Fibroblast of the aortic adventitia (primary cell): ENCODE measurements at places on chromosomes 5 and 9. TPM values are rescaled to one million over a fixed set of nuclear protein-coding genes. Genes with fewer than 3 reads are reported as not detected.

VLDLR gene
- 12.7 and 41.3 TPM in 2 replicates for total RNA-seq

PAIP2 gene
- 70.9 and 77.3 TPM in 2 replicates for total RNA-seq

CER1 gene
- not detected in 2 replicates for total RNA-seq

ARSK gene
- 8.6 and 19.0 TPM in 2 replicates for total RNA-seq

SPZ1 gene
- not detected in 2 replicates for total RNA-seq

IRX1 gene
- 7.9 and 8.0 TPM in 2 replicates for total RNA-seq

MARCHF11 gene
- total RNA-seq, result not detected in 2 replicates

EFCAB9 gene
- not detected in 2 replicates for total RNA-seq

PCDHGA3 gene
- 1.1 and 4.4 TPM in 2 replicates for total RNA-seq

BHMT2 gene
- total RNA-seq, result 5.0 and 6.8 TPM in 2 replicates

DMRTA1 gene
- 0.81 and 0.90 TPM in 2 replicates for total RNA-seq

C9orf50 gene
- 0.98 TPM in 1 of 2 replicates, not detected in the other for total RNA-seq

CDH9 gene
- total RNA-seq, result 0.16 TPM in 1 of 2 replicates, not detected in the other

ST8SIA4 gene
- total RNA-seq, result 0.25 and 0.54 TPM in 2 replicates

AGXT2 gene
- not detected in 2 replicates for total RNA-seq

TMEM174 gene
- not detected in 2 replicates for total RNA-seq

HSPA5 gene
- 126 and 128 TPM in 2 replicates for total RNA-seq

NDOR1 gene
- total RNA-seq, result 8.5 and 8.6 TPM in 2 replicates

SLC36A3 gene
- not detected in 2 replicates for total RNA-seq

SHOC1 gene
- total RNA-seq, result 0.09 TPM in 1 of 2 replicates, not detected in the other

RIGI gene
- total RNA-seq, result 10.2 and 13.9 TPM in 2 replicates

CRB2 gene
- 0.08 TPM in 1 of 2 replicates, not detected in the other for total RNA-seq

TRIP13 gene
- total RNA-seq, result 4.4 and 32.5 TPM in 2 replicates

PCDHB10 gene
- 0.36 and 0.41 TPM in 2 replicates for total RNA-seq

SPOCK1 gene
- 174 and 196 TPM in 2 replicates for total RNA-seq

OR1Q1 gene
- total RNA-seq, result 0.81 TPM in 1 of 2 replicates, not detected in the other

LCN9 gene
- not detected in 2 replicates for total RNA-seq

CCNI2 gene
- total RNA-seq, result 1.2 TPM in 1 of 2 replicates, not detected in the other

LECT2 gene
- total RNA-seq, result not detected in 2 replicates

HMGCR gene
- 49.3 and 68.7 TPM in 2 replicates for total RNA-seq

C9 gene
- total RNA-seq, result not detected in 2 replicates

MFAP3 gene
- total RNA-seq, result 13.5 and 75.3 TPM in 2 replicates

GABRP gene
- not detected in 2 replicates for total RNA-seq

PHYHD1 gene
- total RNA-seq, result 8.5 and 13.1 TPM in 2 replicates

MYMK gene
- not detected in 2 replicates for total RNA-seq
